ENCODE measurements at places on chromosomes 5 and 9.
A peak's percentile ranks its signal among the peaks of the same experiment; 100 is the strongest.

- DNase-seq, result no peak
Observed at GRCh38 chr9:94904806-94905205, 178.3 kb downstream of the AOPEP start.

- DNase-seq, result no peak
Observed at GRCh38 chr5:933251-933861, 40.7 kb downstream of the TRIP13 start.

DNA sequence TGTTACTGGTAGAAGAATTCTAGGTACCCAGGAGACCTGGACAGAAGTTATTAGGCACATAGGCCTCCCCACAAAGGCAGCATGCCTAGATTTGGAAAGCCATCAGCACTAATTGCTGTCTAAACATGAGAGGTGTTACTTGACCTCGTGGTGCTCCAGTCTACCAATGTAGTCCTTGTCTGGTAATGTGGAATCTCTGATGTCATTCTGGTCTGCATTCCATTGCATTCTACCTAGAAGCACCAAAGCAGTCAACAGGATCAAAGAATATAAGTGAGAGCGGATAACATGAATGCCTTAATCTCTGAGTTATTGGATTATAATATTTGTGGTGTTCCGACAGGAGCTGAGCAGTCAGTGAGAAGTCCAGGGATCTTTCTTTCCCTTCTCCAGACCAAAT, 175.2 kb downstream of the PSAT1 start:
- no peak for DNase-seq

- DNase-seq, result no peak
Observed at GRCh38 chr9:105216440-105217178, 27.8 kb upstream of the SLC44A1 start.

DNA sequence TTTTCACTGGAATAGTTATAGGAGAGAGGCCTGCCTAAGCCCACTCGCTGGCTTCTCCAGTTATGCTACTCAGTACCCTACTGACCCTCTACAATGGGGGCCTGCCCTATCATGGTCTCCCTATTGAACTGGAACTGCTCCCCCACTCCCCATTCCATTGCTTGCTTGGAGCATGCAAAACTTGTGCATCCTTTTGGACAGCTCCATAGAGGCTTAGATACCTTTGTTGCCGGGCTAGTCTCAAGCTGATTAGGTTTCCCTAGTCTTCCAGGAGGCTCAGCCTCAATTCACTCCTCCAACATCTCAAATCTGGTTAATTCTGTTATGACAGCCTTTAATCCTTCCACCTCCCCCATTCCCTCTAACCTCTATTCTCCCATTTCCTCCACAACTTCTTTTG, 39.9 kb downstream of the KIF24 start:
- no peak for DNase-seq

GRCh38 chr9:129141066-129142041, 30.1 kb downstream of the PTPA start:
- DNase-seq, result no peak

GRCh38 chr9:109816490-109816889, 36.5 kb downstream of the PALM2AKAP2 start:
- DNase-seq, result no peak

GRCh38 chr5:8320244-8320643, 451.3 kb downstream of the MTRR start:
- no peak for DNase-seq

DNA sequence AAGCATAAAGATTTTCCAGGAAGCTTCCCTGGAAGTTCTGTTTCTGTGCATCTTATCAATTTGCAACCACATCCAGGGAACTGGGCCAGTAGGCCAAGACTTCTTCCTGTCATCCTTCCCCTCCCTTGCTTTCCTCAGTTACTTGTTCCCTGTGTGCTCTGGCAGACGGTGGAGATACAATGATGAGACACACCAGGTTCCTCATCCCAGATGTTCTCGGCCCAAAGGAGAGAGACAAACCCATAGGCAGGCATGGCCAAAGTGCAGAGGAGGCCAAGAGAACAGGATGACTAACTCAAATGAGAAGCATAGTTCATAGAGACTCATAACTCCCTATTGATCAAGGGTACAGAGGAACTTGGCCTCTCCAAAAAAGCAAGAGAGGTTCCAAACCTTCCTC, 652.6 kb downstream of the CCDC171 start:
- no peak for DNase-seq

DNA sequence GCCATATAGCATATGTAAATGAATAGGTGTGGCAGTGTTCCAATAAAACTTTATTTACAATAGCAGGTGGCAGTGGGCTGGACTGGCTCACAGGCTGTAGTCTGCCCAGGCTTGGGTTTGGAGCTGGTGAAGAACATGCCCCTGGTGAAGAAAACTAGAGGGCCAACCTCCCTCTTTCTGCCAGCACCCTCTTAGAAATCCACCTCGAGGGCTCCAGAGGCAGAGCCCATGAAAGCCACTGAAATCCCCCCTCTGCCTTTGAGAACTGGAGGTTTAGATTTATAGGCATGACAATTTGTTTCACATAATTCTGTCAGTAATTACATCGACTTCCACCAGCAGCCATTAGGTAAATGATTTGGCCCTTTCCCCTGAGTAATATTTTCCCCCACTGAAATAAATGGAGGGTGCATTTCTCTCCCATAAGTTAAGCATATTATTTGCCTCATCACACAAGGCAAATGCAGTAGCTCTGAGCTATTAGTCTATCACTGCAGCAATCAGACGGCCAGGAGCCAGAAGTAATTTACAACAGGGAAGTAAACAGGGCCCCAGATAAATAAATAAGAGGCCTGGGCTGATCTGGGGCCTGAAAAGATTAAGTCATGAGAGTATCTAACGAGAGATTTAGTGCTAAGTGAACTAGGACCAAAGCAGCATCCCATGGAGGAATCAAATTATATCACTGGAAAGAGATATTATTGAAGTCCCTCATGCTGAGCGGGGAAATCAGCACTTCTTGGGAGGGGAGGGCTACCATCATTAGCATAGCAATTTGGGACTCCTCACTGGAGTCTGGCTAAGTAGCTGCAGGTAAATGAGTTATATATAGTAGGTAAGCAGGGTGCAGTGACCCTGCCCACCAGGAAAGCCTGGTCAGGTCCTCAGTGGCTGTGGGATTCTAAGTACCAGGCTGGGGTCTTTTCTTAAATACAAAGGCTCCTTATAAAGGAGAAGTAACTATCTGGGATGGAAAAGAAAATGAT, 123.9 kb downstream of the SLIT3 start:
- no peak for DNase-seq

GRCh38 chr9:86135371-86135770, 36.0 kb upstream of the GOLM1 start:
- DNase-seq, result no peak

DNA sequence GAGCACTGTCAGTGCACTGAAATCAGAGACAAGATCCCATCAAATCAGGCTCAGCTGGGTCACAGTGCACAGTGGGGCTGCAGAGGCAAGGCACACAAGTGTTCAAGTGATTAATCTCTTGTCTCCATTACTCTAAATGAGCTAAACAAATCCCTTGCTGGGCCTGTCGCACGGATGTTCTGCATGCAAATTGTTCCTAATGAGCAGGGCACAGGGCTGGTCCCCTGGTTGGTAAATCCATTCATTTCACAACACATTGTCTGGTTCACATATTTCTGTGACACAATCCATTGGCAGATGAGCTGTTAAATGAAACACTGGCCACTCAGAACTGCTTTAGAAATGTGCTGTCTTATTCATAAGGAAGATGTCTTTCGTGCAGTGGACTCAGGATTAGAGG, 167.9 kb upstream of the BRINP1 start:
- DNase-seq, result no peak

GRCh38 chr9:126296687-126297086, 29.9 kb upstream of the MVB12B start:
- DNase-seq, result no peak

DNA sequence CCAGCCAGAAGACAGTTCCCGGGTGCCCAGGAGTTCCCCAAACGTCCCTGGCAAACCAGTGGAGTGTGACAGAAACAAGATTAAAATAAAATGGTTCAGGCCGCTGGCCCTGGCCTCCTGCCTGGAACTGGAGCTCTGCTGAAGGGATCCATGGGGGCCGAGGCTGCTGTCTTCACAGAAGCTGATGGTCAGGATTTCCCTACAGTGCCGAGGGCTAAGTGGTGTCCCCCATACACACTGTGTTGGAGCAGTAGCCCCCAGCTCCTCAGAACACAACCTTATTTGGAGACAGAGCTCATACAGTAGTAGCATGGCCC, 55.9 kb downstream of the MRPL36 start:
- no peak for DNase-seq

DNA sequence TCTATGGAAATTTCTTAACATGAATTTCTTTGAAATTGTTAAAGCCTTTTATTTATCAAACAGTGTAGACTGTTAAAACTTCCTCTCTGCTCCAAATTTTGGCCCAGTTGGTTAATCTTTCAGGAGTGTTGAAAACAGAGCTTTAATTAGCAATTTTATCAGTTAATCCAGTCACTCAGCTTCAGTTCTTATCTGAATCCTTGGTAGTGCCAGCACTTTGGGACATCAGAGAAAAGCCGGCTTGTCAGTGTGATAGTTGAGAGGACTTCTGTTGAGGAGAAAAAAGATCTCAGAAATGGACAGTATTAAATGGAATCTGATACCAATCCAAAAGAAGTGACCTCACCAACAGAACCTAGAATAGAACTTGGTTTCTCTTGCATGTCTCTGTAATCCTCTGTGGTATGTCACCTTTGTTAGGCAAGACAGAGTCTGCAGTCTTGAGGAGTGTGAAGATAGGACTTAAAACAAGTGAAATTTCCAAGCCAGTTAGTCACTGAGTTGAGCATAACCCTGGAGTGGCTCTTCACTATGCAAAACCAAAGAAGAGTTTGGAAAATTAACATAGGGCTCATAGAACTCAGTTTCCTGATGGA, 251.8 kb downstream of the NNT start:
- no peak for DNase-seq

- DNase-seq, result no peak
Observed at GRCh38 chr9:81472701-81473100, 216.6 kb downstream of the TLE1 start.

- no peak for DNase-seq
Observed at GRCh38 chr9:21454149-21454548, 13.9 kb downstream of the IFNA1 start.

- peak; percentile 74 for DNase-seq
Observed at GRCh38 chr5:179801304-179802206, 5.1 kb downstream of the MGAT4B start.

DNA sequence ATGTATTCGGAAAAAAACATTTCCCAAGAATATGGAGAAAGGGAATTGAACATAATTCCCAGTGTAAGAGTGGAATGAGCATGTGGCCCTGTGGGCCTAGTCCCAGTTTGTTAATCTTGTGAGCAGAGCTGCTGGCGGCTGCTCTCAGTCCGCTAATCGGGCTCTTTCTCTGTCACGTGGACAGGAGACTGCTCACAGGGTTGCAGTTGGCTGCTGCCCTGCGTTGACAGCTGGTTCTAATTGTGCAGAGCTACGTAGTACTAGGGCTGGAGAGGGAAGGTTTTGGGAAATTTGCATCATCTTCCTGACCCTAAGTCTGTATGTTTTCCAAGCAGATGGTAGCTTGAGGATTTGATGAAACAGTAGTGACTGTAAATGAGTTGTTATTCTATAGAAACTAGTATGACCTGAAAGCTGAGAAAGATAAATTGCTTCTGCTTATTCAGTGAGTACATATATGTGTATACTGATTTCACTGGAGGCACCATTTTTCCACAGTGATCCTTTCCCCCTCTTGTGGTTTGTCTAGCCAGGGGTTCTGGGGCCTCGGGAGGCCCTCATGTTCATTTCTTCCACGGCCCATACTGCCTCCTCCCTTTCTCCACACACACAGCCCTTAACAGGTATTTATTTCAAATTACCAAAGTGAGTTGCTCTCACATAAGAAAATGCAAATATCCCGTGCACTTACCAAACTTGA, 100.6 kb downstream of the ANGPTL2 start:
- no peak for DNase-seq

GRCh38 chr5:133606835-133607234, 5.5 kb downstream of the FSTL4 start:
- DNase-seq, result no peak
